Vagina (tissue), 2 donors: ENCODE measurements at places on chromosomes 11 and 22.

DNA sequence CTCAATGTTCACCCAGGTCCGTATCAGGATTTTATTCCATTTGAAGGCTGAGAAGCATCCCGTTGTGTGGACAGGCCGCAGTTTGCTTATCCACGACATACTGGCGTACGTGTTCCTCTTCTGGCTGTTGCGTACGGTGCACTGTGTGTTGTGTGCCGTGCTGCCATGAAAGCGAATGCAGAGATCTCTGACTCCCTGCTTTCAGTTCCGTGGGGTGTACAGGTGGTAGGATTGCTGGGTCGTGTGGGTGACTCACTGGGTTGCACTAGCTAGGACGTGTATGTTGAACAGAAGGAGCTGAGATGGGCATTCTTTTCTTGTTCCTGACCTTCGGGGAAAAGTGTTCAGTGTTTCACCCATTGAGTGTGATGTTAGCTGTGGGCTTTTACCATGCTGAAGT, 10.3 kb downstream of the SELENOO start:
- DNase-seq: no peak

- DNase-seq: no peak
Measured at GRCh38 chr11:94576306-94576705, 9.1 kb downstream of the PIWIL4 start.

GRCh38 chr11:86519064-86519911, 144.6 kb downstream of the CCDC81 start:
- DNase-seq: no peak

DNA sequence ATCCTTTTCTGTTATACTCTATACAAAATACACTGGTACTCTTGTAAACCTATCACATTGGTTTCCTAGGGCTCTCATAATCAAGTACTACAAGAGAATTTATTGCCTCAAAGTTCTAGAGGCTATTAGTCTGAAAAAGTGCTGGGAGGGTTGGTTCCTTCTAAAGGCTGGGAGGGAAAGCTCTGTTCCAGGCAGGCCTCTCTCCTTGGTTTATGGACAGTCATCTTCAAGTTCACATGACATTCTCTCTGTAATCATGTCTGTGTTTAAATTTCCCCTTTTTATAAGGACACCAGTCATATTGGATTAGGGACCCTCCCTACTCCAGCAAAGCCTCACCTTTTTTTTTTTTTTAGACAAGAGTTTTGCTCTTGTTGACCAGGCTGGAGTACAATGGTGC, 9.1 kb downstream of the SLC36A4 start:
- DNase-seq: no peak

DNA sequence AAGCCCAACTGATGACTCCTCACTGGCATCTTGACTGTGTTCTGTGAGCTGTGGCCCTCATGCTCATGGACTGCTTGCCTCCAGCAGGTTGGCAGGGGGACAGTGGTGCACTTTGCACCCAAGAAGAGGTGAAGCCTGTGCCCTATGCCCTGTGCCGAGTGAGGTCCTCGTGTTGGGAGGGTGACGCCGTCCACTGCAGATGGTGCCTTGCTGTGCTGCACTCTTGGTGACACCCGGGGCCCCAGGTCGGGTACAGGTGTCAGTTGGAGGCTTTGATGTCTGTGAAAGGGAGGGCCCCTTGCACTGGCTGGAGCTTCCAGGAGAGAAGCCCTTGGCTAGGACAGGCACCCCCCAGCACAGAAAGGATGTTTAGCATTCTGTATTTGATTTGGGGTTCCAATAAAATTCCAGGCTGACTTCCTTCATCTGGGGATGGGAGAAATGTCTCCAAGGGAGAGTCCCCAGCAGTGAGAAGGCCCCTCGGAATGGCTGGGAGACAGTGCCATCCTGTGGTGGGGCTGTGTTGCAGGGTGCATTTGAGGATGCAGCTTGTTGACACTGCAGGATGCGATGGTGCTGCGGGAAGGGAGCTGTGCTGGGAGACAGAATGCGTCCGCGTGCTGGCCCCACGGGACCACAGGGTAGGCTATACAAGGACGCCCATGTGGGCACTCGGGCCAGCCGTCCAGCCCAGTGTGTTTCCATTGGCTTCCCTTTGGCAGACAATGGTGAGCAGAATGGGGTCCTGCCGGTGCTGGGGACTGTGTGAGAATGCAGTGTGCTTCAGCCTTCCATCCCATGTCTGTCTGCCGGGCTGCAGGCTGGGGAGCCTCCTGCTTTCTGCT, 2.5 kb upstream of the ZDHHC8 start:
- DNase-seq: no peak

GRCh38 chr11:68825571-68825970, 16.1 kb downstream of the CPT1A start:
- DNase-seq: no peak

GRCh38 chr22:44309137-44309536, 3.6 kb downstream of the SHISAL1 start:
- no peak for DNase-seq

GRCh38 chr11:78192911-78193351, 4.2 kb downstream of the USP35 start:
- no peak for DNase-seq

DNA sequence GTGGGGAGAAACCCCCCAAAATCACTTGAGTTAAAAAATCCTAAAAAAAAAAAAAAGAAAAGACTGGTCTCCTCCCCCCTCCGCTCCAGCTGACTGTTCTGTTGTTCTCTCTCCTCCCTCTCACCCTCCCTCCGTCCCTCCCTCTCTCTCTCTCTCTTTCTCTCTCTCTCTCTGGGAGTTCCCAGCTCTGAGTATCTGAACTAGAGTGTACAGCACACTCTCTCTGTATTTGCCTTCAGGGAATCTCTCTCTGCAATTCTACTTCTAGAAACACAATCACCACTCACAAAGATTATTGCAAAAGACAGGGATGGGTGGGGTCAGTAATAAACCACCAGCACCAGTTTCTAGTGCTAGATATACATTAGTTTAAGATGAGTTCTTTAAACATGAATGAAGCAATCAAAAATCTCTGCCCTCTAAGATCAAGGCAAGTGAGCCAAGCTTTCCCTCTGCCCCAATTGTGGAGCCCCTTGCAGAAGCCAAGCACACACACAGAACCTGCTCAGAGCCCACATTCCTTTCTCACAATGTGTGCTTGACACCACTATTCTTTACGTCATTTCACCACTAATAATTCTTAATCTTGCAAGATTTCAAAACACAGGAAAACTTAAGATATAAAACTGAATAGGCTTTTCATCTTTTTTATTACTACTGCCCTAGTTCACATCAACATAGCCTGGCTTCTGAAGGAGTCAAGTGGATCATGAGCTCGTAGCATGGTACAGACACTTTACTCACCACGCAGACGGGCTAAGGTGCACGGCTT, 133.5 kb downstream of the RBFOX2 start:
- no peak for DNase-seq

- peak; percentile 91 for DNase-seq
Measured at GRCh38 chr22:47801541-47802245, 1039.2 kb downstream of the TBC1D22A start.
